Inflammatory macrophage treated with lipopolysaccharide for 1 hour (primary cell): ENCODE measurements at places on chromosomes 7 and 10.

DNA sequence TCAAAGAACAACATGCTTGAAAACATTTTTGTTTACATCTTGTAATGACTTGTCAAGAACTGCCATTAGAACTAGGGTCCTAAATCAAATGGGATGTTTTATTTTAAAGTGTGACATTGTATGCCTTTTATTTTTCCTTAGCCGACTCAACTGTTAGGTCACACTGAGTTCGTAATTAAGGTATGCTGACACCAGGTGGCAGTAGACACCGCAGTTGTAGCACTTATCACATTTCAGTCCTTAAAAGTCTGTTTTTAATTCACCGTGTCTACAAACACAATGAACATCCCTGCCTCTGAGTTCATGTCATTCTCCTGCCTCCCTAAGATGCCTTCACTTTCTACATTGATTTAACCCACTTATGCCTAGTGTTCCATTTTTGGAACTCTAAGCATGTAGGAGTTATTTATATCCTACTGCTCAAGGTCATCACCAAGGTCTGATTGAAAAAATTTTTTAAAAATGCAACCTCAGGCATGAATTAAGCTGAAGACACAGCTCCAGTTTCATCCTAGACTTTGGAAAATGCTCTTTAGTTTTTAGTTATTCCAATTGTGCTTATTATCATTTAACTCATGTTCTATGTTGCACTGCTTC lies 186.1 kb downstream of the BMPER start:
- DNase-seq: no peak

DNA sequence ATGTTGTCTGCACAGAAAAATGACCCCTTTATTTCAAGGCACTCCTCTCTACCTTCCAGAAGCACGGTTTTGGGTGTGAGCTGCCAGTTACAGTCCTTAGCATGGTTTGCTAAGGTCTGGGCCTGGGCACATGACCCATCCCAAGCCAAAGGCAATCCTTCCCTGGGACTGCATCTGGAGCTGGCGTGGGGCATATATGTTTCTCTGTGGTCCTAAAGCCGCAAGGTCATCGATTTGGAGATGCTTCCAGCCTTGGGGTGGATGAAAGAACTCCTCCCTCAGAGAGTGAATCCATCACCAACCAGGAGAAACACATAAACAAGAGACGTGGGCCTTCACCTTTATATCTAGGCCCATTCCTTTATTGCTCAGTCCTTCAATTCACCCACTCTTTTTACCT lies 50.1 kb upstream of the IGFBP3 start:
- no peak for DNase-seq

DNA sequence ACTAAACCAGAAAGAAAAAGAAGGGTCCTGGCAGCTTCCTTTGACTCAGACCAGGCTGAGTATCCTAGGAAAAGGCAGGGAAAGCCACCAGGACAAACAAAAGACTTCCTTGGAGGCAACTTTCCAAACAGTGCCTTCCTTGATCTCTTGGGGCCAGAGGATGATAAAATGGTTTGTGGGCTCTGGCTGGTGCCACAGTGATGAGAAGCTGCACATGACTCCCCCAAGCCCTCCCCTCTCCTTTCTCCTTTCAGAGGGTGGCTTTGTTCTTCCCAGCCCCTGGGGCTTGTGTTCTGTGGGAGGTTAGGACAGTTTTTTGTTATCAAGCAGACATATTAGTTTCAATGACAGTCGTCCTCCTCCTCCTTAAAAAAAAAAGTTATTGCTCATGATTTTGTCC lies 183.2 kb downstream of the SEM1 start:
- DNase-seq: no peak

DNA sequence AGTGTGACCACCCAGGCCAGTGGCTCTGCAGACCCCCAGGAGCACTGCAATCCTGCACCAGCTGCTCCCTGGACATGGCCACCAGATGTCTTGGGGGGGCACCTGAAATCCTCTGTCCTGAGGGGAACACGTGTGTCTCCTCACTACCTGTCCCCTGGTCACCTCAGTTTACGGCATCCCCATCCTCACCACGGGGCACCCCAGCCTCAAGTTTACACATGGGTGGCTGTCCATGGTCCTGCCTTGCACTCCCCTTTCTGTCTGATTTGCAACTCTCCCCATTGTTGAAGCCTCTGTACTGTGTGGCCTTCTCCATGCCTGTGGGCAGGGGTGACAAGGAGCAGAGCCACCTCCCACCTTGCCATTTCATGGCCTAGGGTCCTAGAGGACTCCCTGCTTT lies 67.2 kb downstream of the RAMP3 start:
- no peak for DNase-seq

DNA sequence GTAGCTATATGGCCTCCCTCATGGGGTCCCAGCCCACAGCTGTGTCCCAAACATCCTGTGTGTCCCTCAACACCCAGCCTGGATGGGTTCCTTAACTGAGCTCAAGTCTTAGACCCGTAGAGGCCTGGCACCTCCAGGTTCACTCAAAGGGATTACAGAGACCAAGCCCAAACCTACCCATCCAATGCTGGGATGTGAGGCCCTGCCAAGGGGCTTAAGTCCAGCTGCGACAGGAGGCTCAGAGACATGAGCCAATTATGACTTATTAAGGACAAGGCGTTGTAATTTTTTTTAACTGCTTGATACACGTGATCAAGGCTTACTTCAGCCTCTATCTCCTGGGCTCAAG lies 105.6 kb upstream of the RET start:
- no peak for DNase-seq

DNA sequence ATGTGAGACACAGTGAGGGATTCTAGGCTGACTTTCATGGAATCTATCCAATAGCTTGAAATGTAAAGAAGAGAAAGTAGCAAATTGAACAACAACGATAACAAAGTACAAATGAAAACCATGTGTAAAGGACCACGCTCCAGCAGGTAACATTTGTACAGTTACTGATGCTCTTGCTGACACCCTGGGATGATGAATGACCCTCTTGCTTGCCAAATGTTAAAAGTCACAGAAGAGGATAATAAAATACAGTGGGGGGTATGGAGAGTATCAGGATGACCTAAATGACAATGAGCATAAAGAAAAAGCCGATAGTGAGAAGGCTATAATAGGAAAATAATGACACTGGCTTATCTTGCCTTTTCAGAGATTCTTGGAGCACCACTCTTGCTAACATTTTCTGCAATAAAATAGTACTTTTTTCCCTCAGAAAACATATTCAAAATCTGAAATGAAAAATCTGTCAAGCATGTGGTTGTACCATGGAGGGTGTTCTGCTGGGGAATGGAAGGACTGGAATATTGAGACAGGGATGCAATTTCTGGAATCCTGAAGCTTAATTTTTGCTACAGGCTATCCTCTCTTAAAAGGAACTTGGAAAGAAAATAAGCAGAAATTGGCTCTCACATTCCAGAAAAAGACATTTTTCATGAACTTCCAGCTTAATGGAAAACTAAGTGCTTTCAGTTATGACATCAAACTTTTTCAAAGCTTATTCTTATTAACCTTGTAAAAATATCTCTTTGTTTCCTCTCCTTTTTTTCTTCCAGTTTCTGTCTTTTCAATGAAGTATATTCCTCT lies 303.2 kb upstream of the GHITM start:
- DNase-seq: no peak

GRCh38 chr10:63703740-63704345 lies 182.6 kb downstream of the REEP3 start:
- no peak for DNase-seq

- DNase-seq: no peak
Observed at GRCh38 chr7:24883622-24884013, 96.4 kb downstream of the OSBPL3 start.

GRCh38 chr7:74561898-74562613 lies 95.5 kb upstream of the GTF2I start:
- no peak for DNase-seq

DNA sequence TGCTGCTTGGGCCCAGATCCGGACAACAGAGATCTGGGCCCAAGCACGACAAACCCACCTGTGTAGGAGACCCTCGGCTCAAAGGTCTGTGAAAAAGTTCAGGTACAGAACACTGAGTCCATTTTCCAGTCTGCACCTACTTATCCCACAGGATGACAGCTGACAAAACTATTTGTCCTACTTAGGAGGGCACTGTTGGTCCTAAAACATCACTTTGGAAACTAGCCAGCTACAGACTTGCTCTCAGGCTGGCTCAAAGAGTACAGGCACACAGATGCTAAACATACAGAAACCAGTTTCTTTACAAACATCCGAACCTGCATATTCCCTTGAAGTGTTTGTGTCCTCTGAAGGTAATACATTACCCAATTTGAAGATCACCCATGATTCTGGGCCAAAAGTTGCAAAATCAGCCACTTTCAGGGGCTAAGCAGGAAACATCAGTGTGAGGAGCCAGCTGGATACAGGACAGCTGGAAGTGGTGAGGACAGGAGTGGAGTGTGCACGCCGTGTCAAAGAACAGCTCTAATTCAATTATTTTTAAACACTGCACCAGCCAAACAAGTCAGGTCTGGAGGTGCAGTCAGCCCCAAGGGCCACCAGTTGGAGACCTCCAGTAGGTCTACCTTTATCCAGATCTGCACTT lies 88.5 kb downstream of the NOC3L start:
- no peak for DNase-seq

DNA sequence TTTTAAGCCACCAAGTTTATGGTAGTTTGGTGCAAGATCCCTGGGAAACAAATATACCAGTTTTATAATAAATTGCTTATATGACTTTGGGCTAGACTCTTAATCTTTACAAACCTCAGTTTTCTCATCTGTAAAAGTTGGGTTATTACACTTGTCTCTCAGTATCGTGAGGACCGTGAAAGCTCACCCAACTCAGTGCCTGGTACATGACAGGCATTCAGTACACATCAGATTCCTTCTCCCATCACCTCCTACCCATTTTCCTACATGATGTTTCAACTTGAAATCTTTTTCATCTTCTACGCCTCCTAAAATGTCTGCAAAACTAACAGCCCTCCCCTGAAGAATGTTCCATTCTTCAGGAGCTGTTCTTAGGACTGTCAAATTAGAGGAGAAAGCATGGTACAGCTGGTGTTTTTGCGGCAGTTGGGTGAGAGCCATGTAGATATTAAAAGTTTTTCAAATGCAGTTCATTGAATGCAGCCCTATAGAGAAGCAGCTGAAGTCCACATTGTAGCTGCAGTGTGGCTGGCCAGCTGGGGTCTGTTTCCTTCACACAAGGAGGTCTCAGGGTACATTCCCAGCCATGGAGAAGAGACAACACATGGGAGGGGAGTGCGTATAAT lies 812.8 kb downstream of the LRMDA start:
- no peak for DNase-seq

DNA sequence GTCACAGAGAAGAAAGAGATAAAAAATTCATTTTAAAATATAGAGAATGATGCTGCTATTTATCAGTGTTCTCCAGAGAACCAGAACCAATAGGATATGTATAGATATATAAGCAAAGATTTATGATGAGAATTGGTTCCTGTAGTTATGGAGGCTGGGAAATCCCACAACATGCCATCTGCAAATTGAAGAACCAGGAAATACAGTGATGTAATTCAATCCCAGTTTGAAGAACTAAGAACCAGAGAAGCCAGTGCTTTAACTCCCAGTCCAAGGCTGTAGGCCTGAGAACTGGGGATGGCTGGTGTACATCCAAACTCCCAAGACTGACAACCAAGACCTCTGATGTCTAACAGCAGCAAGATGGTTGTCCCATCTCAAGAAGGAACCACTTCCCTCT lies 192.9 kb upstream of the PLXDC2 start:
- peak; percentile 59 for DNase-seq

DNA sequence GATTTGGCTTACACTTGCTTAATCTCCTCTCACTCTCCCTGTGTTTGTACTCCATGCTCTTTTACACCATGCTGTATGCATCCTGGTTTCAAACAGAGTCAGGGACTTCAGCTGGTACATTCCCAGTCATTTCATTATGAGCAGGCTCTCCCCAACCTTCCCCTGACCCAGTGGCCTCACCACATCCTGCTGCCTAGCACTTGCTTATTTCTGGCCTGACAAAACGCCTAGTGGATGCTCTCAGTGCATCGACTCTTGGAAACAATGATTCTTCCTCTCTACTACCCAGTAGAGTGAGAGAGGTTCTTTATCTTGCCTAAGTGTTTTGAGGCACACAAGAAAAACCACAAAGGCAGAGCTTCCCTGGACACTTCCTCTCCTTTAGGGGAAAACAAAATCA lies 63.4 kb downstream of the CAV1 start:
- DNase-seq: peak; percentile 38

DNA sequence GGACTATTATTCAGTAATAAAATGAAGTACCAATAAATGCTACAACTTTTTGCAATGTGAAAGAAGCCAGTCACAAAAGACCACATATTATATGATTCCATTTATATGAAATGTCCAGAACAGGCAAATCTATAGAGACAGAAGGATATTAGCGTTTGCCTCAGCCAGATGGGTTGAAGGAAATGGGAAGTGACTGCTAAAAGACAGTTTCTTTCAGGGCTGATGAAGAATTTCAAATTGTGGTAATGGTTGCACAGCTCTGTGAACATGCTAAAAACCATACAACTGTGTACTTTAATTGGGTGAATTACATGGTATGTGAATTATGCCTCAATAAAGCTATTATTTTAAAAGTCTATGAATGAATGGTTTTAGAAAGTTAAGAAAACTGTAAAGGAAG lies 23.9 kb upstream of the REEP3 start:
- DNase-seq: no peak
